Naive thymus-derived CD8-positive, alpha-beta T cell (primary cell): ENCODE measurements at places on chromosomes 11 and 22.

GRCh38 chr22:29154364-29155048, 51.2 kb upstream of the EMID1 start:
- DNase-seq, result peak; percentile 60

DNA sequence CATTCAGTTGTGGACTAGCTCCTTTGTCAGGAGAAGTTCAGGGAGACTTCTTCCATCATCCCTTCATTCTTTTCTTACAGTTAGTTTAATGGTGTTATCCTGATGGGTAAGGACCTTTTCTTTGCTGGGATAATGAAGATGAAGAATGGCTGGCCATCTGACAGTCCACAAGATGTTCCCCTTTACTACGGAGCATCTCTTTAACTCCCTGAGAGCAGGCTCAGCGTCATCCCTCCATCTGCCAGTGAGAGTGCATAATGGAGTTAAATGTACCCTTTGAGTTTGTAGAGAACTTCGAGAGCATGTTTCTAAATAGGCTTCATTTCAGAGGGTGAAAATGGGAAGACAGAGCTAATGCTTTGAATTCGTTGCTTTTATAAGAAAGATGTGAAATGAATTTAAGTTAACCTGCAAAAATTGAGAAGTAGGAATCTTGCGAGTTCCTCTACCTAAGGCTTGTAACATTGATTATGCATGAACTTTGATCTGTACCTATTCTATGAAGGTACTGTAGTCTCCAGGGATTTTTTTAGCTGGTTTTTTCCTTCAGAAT, 1.7 kb downstream of the EP300 start:
- DNase-seq, result no peak

DNA sequence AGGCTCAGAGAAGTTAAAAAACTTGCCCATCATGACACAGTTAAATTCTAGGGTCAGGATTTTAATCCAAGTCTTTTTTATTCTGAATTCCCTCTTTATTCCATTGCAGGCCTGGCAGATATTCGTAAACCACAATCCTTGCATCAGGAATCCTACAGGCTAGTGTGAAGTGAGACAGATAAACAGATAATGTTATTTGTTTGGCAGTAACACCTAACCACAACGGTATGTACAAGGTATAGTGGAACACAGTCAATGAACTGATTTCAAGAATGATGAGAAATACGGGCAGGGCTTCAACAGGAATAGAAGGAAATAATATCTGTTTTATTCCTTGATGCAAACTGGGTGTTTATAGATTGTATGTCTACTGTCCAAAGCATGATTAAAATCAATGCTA, 32.0 kb upstream of the NARS2 start:
- no peak for DNase-seq

GRCh38 chr11:61460474-61460881, 30.6 kb downstream of the SDHAF2 start:
- DNase-seq, result no peak

GRCh38 chr11:36385121-36385970, 89.3 kb downstream of the PRR5L start:
- DNase-seq, result no peak
